Activated CD4-positive, alpha-beta T cell treated with anti-CD3 and anti-CD28 coated beads, Interleukin-2, amount 10 ng/mL, durations not matched to agents 7 days and 5 days (primary cell): ENCODE measurements at places on chromosomes 5 and 9. TPM values are rescaled to one million over a fixed set of nuclear protein-coding genes. Genes with fewer than 3 reads are reported as not detected.

DNA sequence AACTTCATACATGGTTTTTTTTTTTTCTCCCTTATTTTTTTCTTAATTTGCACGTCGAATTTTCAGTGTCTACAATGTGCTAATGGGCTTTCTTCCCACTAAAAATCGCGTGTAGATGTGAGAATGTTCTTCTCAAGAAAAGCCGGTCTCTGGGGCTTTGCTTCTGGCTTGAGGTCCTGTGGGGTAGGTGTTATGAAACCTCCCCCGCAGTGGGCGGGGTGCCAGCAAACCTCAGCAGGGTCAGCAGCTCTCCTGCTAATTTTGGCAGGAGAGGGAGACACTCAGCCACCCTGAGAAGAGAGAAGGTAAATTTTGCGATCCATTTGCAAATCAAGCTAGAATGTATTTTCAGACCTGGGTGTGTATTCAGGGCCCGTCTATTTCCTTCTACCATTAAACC is 59.9 kb downstream of the NPR3 start:
- no peak for DNase-seq

- no peak for DNase-seq
Observed at GRCh38 chr9:34475097-34475496, 16.5 kb downstream of the DNAI1 start.

Gene WNT8A
- not detected for total RNA-seq

Gene PTGES
- not detected for total RNA-seq

GRCh38 chr9:18905883-18906629 is 127.0 kb downstream of the SAXO1 start:
- no peak for DNase-seq
